NCI-H1417 treated with DMSO at 0.1 percent for 48 hours (cell line): ENCODE measurements at places on chromosomes 2 and 18.

DNA sequence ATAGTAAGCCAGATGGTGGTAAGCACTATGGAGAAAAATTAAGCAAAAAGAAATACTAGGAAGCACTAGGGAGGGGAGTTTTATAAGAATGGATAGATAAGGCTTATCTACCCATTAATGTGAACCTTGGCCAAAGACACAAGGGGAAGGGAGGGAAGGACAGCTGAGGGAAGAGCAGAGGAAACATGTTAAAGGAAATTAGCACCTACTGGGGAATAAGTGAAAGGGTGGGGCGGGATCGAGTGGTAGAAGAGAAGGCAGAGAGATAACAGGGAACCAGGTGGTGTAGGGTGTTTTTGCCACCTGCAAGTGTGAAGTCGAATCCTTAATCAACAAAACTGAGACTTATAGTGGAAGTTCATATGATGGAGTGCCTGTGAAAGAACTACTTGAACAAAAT, 1.7 kb downstream of the UNC80 start:
- peak; percentile 10 for DNase-seq

DNA sequence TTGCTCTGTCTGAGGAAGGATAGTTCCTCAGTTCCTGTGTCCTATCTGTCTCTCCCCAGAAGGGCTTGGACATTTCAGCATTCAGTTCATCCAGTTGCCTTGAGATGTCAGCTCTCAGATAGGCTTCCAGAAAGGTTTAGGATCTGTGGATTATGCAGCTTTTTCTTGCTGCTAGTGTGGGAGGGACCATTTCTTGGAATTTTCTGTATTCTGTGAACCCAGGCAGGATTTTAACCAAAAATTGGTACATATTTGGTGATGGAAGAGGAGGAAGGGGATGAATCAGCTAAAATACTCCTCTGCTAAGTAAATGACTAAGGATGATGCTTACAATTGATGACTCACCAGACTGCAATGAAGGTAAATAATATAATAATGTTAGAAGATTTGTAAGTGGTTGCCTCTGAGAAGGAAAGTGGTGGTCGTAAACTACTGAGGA, 58.6 kb upstream of the DOCK10 start:
- DNase-seq, result no peak

- no peak for DNase-seq
Measured at GRCh38 chr2:123723706-123724105, 301.4 kb upstream of the CNTNAP5 start.

DNA sequence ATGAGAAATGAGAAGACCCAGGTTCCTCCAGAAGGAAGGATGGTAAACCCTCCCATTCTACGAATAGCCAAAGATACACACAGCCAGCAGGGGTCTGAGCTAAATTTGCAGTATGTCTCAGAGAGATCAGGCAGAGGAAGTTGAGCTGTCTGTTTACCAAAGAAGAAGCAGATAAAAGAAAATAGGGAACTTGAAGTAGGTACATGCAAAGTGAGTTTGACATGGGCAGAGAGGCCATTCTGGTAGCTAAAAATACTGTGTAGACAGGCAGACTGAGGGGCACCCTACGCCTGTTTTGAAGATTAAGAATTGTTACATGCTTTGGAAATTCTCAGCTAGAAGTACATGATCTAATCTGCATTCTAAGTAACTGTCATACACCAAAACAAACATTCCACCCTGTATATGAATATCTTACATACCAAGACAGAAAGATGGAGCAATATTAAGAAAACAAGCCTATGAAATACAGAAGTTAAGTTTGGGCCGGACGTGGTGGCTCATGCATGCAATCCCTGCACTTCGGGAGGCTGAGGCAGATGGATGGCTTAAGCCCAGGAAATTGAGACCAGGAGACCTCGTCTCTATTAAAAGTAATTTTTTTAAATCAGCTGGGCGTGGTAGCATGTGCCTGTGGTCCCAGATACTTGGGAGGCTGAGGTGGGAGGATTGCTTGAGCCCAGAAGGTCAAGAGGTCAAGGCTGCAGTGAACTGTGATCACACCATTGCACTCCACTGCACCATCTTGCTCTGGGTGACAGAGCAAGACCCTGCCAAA, 157.9 kb downstream of the ANKRD44 start:
- DNase-seq, result no peak

DNA sequence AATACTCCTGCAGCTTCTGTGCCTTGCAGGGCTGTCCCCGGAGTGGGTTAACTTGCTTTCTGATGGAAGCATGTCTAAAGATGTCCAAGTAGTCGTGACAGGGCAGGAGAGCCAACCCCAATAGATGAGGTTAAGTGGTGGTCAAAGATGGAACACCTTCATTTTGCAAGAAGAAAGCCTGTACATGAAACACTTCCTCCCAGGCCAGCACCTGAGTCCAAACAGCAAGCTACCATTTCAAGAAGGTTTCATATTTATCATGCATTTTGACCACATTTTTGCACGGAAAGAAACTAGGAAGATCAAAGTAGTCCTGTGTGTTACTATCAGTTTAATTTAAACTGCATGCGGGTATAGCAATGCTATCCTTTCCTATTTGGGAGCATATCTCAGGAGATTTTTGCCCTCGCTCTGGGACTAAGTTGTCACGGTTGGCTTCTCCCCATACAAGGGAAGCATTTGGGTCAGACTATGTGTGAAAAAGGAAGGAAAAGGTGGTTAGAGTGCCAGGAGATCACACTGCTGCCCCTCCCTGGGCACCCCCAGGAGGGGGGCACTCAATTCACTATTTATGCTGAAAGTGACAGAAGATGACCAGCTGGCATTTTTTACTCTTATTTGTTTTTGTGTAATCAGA, 187.6 kb downstream of the ZNF521 start:
- no peak for DNase-seq

DNA sequence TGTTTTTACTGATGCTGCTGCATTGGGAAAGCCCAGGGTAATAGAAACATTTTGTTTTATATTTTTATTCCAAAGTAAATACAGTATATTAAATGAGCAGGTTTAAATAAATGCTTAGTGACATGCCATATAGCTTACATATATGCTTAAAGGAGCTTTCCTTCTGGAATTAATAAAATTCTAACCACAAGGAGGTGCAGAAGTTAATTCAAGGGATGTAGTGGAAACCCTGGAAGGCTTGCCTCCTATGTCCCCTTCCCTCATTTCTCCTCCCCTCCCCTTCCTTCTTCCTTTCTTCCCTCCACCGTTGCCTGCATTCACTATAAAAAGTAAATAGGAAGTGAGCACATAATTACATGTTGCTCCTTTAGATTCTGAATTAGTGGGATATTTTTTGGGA, 96.3 kb downstream of the UBE2E3 start:
- no peak for DNase-seq

DNA sequence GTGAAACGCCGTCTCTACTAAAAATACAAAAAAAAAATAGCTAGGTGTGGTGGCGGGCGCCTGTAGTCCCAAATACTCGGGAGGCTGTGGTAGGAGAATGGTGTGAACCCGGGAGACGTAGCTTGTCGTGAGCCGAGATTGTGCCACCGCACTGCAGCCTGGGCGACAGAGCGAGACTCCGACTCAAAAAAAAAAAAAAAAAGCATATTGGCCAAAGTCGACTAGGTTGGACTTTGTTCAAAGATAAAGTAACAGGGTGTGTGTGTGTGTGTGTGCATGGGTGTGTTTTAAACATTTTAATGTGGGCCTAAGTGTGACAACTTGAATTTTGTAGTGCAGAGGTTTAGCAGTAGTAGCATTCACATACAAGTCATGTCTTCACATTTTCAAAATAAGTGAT, 11.7 kb downstream of the GEMIN6 start:
- no peak for DNase-seq

DNA sequence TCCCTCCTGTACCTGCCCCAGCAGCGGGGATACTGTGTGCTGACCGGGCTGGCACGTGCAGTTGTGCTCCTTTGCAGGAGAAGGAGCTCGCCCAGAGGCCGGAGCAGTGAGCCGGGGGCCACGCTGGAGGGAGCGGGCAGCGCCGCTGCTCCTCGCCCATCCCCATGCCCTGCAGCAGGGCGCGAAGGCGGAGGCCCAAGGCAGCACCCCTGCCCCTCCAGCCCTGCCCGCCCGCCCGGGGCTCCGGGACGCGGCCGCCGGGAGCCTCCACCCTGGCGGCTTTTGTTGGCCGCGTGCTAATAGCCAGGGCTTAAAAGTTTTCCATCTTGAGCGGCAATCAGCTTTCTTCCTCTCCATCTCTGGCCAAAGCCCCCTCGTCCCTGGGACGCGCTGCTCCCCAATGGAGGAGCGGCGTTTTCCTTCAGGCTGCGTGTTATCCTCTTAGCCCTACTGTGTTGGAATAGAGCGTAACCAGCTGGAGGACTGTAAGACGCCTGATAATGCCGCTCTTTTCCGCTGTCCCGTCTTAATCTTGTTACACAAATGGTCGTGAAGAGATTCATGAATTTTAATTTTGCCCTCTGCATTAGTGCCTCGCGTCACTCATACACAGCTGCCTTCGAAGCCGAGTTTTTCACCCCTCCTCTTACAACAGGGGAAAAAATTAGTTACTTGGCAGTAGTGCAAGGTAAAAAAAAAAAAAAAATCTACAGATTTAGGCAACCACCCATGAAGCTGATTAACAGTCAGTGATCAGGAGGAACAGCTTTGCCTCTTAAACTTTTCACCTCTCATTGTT, 172.9 kb upstream of the SIX3 start:
- no peak for DNase-seq

GRCh38 chr18:10207682-10208345, 246.6 kb upstream of the APCDD1 start:
- no peak for DNase-seq

GRCh38 chr2:74017223-74017622, 32.5 kb downstream of the TET3 start:
- no peak for DNase-seq

- no peak for DNase-seq
Measured at GRCh38 chr2:185857691-185858090, 119.1 kb downstream of the FSIP2 start.

DNA sequence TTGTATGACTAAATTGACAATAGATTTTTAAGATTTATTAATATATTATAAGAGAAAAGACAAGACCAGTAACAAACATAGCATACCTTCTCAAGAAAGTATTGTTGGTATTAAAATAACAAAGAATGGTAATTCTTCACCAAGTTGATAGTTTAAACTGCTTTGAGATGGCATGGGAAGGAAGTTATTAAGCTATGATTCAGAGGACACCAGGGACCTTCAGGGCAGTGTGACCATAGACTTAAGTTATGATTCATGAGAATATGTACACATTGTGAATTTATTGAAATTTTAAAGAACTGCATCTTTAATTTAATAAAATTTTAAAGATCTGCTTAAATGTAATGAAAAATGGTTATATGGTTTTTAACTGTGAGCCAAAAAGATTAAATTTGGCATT, 205.7 kb downstream of the DSEL start:
- no peak for DNase-seq

GRCh38 chr2:68912732-68913131, 40.0 kb downstream of the GKN2 start:
- no peak for DNase-seq

DNA sequence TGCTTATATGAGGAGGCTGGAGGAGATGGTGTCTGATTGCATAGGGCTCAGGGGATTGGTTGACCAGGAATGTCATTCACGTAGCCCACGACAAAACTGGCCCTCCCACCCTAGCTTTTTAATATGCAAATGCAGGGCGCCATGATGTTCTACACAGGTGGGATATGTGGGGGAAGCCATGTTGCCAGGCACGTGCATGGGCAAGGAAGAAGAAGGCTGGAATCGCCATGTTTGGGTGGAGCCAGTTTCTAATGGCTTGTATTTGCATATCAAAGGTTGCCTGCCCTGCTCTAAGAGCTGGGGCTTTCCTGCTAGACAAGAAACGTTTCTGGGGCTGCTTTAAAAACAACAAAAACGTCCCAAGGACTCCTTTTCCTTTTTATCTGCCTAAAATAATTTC, 26.5 kb upstream of the LINC00305 start:
- no peak for DNase-seq

- no peak for DNase-seq
Measured at GRCh38 chr2:183214680-183215079, 90.4 kb downstream of the NUP35 start.

DNA sequence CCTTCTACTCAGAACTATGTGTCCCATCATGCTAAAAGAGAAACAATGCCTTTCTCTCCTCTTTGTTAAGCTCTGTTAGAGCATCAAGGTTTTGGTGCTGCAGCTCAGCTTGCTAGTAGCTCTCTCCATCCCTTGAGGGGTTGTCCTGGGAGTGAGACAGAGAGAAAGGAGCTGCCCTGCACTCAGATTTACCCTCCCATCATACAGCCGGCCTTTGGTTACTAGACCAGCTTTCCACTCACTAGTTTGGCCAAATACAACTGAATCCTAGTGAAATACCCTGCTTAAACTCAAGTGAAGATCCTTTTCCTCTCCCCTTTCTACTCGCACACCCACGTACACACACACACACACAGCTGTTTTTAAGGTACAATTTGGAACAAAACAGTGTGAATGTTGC, 2.3 kb upstream of the CHN1 start:
- no peak for DNase-seq

- no peak for DNase-seq
Measured at GRCh38 chr2:113838744-113839444, 51.0 kb upstream of the ACTR3 start.

GRCh38 chr2:168528016-168528415, 71.9 kb downstream of the CERS6 start:
- DNase-seq, result no peak

- no peak for DNase-seq
Measured at GRCh38 chr2:160701822-160702221, 208.2 kb upstream of the RBMS1 start.

DNA sequence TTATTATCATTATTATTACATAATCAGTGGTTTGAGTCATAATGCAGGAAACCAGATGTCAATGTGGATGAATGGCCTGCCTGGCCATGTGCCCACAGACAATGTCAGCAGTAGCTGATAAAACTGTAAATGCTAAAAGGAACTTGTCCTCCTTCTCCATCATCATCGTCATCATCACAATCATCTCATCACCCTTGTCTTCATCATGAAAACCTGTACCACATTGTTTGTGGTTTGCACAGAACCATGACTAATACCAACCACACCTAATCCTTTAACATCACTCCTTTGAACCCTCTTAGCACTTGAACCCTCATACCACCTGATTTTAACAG, 96.0 kb downstream of the HNMT start:
- no peak for DNase-seq
